ENCODE measurements at places on chromosomes 4 and X.

DNA sequence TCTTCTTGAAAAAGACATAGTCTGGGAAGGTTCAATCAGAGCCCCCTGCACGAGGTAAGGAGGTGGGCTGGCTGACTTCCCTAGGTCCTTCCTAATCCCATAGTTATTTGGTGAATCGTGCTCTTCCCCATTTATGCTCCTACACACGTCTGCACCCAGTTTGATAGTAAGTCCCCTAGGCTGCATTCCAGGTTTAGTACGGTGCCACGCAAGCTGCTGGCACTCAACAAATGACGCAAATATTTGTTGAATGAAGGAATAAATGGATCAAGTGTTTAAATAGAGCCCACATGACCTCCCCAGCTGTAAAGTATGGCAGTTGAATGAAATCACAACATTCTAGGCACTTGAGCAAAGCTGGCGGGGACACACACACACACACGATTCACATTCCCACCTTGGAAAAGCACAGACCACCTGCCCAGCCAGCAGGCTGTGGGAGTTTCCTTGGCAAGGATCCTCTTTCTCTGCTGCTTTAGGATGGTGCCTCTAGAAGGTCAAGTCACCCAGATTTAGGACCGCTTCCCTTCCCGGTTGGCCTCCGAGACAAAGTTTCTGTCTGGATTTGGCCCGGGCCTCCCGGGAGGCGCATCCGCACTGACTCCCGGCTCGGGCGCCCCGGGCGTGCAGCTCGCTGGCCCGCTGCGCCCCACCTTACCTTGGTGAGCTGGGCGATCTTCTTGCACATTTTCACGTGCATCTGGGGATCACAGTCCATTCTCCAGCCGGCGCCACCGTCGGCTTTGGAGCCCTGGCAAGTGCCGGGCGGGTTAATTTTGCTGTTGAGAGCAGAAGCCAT lies 721 bp downstream of the FAM184B start:
- H3K27me3 ChIP-seq = peaks cover 20% of the 10 kb centered on the region
- no peak overlapping the region for H3K27ac ChIP-seq
- H3K36me3 ChIP-seq = no peaks in the 10 kb centered on the region
- H3K4me3 ChIP-seq = peak overlapping the region; percentile 52
- H3K4me1 ChIP-seq = peaks cover 9% of the 10 kb centered on the region

DNA sequence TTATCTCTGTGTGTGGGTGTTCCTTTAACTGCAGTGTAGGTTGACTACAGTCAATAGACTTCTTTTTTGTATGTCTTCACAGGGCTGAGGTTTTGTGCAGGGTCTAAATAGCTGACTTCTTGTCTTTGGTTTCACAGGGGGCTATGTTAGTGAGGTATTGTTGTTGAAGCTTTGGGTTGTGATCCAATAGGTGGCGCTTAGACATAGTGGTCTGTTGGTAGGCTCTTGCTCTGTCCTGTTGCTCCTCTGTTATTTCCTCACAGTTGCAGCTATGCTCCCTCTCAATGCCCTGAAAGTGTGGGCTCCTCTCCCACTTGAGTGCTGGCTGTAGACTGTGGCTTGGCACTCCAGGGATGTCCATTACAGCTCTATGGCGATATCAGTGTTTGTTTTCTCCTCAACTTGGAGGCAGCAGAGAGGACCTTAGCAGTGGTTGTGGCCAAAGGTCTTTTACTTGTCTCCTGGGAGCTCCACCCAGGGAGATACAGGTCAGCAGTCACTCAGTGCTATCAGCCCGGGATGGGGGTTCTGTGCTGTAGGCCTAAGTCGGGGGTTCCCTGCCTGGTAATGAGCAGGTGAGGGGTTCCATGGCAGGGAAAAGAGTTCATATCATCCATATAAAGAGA lies 14.0 kb downstream of the POF1B start:
- no peaks in the 10 kb centered on the region for H3K36me3 ChIP-seq
- H3K4me1 ChIP-seq = no peaks in the 10 kb centered on the region
- no peak for DNase-seq
- H3K27ac ChIP-seq = no peak overlapping the region
- no peaks in the 10 kb centered on the region for H3K27me3 ChIP-seq
- no peak overlapping the region for H3K4me3 ChIP-seq

GRCh38 chr4:108560616-108561015 lies 59.8 kb upstream of the RPL34 start:
- H3K4me3 ChIP-seq = no peak overlapping the region
- no peak overlapping the region for H3K27ac ChIP-seq

DNA sequence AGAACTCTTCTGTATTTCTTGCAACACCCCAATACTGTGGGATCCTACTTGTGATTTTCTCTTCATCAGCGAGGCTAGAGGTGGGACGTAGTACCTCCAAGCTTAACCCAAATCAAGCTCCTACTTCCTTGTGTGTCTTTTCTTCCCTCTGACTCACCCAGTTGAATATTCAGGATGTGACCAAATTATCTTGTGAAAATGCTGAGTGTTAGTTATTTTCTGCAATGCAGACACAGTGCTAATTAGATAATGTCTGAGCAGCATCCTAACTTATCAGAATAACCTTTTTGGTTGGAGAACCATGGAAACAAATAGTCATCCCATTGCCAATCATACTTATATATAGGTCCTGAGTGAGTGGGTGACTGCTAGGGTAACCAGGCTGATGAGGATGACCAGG lies 2.4 kb downstream of the MEPE start:
- no peaks in the 10 kb centered on the region for H3K27me3 ChIP-seq
- no peak overlapping the region for H3K4me3 ChIP-seq
- no peaks in the 10 kb centered on the region for H3K4me1 ChIP-seq
- H3K27ac ChIP-seq = no peak overlapping the region

GRCh38 chrX:72408885-72409284 lies 103.2 kb upstream of the CITED1 start:
- no peak for DNase-seq
- H3K4me3 ChIP-seq = no peak overlapping the region
- peaks cover 19% of the 10 kb centered on the region for H3K27me3 ChIP-seq
- H3K36me3 ChIP-seq = no peaks in the 10 kb centered on the region
- no peaks in the 10 kb centered on the region for H3K4me1 ChIP-seq

GRCh38 chr4:65954416-65954815 lies 284.1 kb upstream of the EPHA5 start:
- H3K4me1 ChIP-seq = no peaks in the 10 kb centered on the region
- H3K4me3 ChIP-seq = no peak overlapping the region
- DNase-seq = no peak
- H3K27ac ChIP-seq = no peak overlapping the region
- no peaks in the 10 kb centered on the region for H3K36me3 ChIP-seq

GRCh38 chr4:53066155-53066554 lies 204.0 kb downstream of the RASL11B start:
- H3K27ac ChIP-seq = no peak overlapping the region
- no peaks in the 10 kb centered on the region for H3K27me3 ChIP-seq
- H3K36me3 ChIP-seq = no peaks in the 10 kb centered on the region
- H3K4me3 ChIP-seq = no peak overlapping the region
- H3K4me1 ChIP-seq = no peaks in the 10 kb centered on the region

DNA sequence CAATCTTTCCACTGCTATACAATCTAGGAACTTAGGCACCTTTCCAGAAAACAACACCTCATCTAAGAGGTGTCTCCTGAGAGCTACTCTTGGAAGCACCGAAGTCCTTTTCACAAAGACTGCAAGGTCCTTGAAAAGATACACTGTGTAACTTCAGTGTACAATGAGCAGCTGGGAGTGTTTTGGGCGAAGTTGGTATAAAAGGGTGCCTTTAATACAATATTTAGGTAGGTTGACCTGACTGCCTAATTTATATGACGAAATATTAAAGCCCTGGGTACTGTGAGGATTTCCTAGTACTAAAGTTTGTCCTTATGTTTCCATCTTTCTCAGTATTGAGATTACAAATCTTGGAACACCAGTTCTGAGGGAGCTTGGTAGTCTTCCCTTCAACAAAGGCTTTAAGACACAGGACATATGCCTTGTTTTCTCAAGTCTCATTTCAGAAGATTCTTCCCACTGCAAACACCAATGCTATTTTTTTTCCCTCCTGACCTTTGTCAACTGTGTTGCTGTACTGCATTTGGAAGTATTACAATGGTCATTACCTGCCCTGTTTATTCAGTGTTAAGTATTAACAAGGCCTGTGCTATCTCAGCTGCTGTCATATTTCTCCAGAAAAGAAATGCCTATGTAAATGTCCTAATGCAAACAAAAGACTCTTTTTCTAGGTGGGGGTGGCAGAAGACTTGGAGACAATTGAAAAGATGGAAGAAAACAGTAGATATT lies 134.2 kb downstream of the MAML3 start:
- H3K36me3 ChIP-seq = no peaks in the 10 kb centered on the region
- H3K27me3 ChIP-seq = no peaks in the 10 kb centered on the region
- H3K27ac ChIP-seq = peak overlapping the region; percentile 56
- DNase-seq = no peak
- H3K4me1 ChIP-seq = no peaks in the 10 kb centered on the region
- H3K4me3 ChIP-seq = no peak overlapping the region

DNA sequence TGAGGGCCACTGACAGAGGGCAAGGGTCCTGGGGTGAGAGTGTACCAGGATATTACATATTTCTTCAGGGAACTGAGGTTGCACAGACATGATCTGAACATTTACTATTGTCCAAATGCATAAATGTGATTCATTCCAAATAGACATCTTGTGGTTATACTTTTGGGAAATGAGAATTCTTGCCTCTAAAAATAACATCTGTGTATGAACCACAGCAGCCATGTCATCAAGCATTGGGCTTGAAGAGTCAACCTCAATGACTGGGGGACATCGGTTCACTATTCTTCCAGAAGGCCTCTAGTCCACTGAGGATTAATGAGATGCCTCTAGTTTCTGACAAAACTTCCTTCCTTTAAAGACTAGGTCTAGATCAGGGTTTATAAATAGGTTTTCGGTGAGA lies 193.1 kb upstream of the GPC4 start:
- DNase-seq = no peak
- no peak overlapping the region for H3K27ac ChIP-seq
- H3K36me3 ChIP-seq = no peaks in the 10 kb centered on the region
- H3K27me3 ChIP-seq = no peaks in the 10 kb centered on the region

GRCh38 chr4:135838889-135839288 lies 1637.3 kb upstream of the PABPC4L start:
- no peaks in the 10 kb centered on the region for H3K27me3 ChIP-seq
- no peak overlapping the region for H3K4me3 ChIP-seq
- H3K36me3 ChIP-seq = no peaks in the 10 kb centered on the region
- no peak for DNase-seq

DNA sequence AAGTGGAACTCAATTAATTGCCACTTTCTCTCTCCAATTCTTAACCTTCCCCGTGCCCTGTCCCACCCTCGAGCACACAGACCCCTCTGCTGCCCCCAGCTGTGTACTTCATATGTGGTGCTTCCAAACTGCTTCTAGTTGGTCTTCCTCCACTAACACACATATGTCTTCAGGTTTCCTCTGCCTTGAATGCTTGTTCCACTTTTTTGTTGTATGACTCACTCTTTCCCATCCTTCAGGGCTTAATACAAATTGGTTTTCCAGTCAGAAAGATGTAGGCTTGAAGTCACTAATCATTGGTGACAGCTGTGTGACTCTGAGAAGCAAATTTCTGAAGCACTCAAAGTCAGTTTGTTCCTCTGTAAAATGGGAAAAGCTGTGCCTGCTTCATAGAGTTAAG lies 30.6 kb downstream of the TRIM2 start:
- peaks cover 4% of the 10 kb centered on the region for H3K4me1 ChIP-seq
- H3K27me3 ChIP-seq = no peaks in the 10 kb centered on the region
- no peaks in the 10 kb centered on the region for H3K36me3 ChIP-seq
- no peak overlapping the region for H3K4me3 ChIP-seq
- no peak for DNase-seq

DNA sequence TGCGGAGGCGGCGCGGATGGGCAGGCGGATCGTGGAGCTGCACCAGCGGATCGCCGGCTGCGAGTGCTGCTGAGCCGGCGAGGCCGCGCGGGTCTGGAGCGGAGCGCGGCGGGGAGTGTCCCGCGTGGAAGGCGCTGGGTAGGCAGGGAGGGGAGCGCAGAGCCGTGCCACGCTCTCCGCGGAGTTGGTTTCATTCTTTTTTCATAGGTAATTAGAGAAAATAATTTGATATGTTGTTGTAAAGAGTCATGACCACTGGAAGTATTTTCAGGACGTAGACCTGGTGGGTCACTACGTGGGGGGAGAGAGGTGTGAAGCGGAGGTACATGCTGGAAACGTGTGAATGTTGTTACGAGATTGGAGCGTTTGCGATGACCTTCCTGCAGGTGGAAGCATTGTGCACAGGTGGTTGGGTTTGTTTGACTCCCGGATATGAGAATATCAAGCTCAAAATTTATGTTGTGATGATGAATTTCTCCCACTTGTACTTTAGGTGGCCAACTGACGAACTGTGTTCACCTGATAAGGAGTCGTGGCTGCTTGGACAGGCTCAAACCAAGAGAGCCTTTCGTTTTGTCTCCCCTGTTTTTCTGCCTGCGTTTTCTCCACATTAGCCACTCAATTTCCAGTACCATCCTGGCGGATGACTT lies 19.1 kb upstream of the S100P start:
- no peaks in the 10 kb centered on the region for H3K36me3 ChIP-seq
- H3K27me3 ChIP-seq = no peaks in the 10 kb centered on the region
- H3K4me3 ChIP-seq = peak overlapping the region; percentile 58
- H3K4me1 ChIP-seq = peaks cover 24% of the 10 kb centered on the region
- DNase-seq = no peak

DNA sequence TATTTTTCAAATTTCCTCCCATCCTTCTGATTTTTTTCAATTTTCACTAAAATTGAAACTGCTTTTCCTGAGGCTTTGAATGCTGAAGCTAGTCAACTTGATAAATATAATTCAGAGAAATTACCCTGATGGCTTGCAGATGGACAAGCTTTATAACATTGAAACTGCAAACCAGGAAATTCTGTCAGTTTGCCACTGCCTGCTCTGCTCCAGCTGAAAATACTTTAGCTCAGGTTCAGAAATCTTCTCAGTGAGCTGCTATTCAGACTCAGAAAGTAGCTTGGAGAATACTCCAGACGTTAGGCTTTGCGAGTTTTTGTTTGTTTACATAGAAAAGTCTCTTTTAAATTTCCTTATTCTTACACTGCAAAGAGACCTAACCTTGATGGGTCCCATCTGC lies 1574.7 kb downstream of the STIM2 start:
- H3K27ac ChIP-seq = no peak overlapping the region
- no peaks in the 10 kb centered on the region for H3K27me3 ChIP-seq
- no peak for DNase-seq

DNA sequence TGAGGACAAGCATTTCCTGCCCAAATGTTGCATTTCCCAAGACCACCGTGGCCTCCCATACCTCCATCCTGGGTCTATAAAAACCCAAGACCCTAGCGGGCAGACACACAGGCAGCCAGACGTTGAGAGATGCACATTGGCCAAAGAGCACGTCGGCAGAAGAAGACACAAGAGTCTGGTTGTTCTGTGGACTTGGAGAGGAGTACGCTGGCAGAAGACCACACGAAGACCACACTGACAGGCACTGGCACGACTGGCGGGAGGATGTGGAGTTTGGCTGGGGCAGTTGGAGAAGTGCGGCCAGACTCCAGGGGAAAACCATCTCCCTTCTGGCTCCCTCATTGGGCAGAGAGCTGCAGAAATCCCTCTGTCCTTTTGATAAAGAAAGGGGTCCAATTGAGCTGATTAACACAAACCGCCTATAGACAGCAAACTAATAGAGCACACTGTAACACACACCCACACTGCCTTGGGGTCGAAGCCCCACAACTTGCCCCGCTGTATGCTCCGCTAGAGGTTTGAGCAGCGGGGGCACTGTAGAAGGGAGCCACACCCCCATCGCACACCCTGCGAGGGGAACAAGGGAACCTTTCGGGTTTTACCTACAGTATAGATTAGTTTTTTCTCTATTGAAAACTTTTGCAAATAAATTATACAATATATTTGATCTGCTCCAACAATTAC lies 376.7 kb upstream of the KLHL4 start:
- no peak for DNase-seq
- H3K4me3 ChIP-seq = no peak overlapping the region
- H3K36me3 ChIP-seq = no peaks in the 10 kb centered on the region
- no peaks in the 10 kb centered on the region for H3K4me1 ChIP-seq

- H3K27me3 ChIP-seq = no peaks in the 10 kb centered on the region
- no peaks in the 10 kb centered on the region for H3K36me3 ChIP-seq
- H3K27ac ChIP-seq = no peak overlapping the region
- H3K4me1 ChIP-seq = no peaks in the 10 kb centered on the region
- DNase-seq = no peak
Observed at GRCh38 chrX:85499400-85499799, 119.9 kb upstream of the POF1B start.

All from breast epithelium (tissue), 4 donors.